ENCODE measurements at places on chromosomes 3 and 15. TPM values are rescaled to one million over a fixed set of nuclear protein-coding genes. Genes with fewer than 3 reads are reported as not detected.

LRRN1 gene
- total RNA-seq, result 0.20 TPM

RPL32 gene
- 2,113 TPM for total RNA-seq

FBN1 gene
- total RNA-seq, result 1.6 TPM

COL6A6 gene
- not detected for total RNA-seq

FRMD4B gene
- 8.2 TPM for total RNA-seq

KY gene
- total RNA-seq, result not detected

SERINC4 gene
- 0.37 TPM for total RNA-seq

PDHB gene
- total RNA-seq, result 50.6 TPM

VWA5B2 gene
- not detected for total RNA-seq

C3orf20 gene
- 0.10 TPM for total RNA-seq

POTEB2 gene
- total RNA-seq, result not detected

ALCAM gene
- total RNA-seq, result 3.8 TPM

SPATA12 gene
- total RNA-seq, result not detected

GJD2 gene
- not detected for total RNA-seq

ZWILCH gene
- total RNA-seq, result 28.3 TPM

TTLL13 gene
- total RNA-seq, result 0.87 TPM

CD80 gene
- 7.4 TPM for total RNA-seq

GOLGA8G gene
- not detected for total RNA-seq

ISLR gene
- not detected for total RNA-seq

KCNMB2 gene
- not detected for total RNA-seq

TUSC7 gene
- not detected for total RNA-seq

CIDEC gene
- not detected for total RNA-seq

LMAN1L gene
- total RNA-seq, result 0.87 TPM

ALDH1A3 gene
- not detected for total RNA-seq

HYAL1 gene
- 0.07 TPM for total RNA-seq

GOLGA8S gene
- total RNA-seq, result 0.20 TPM

FOXL2NB gene
- not detected for total RNA-seq

RTP1 gene
- total RNA-seq, result not detected

SUSD5 gene
- total RNA-seq, result not detected

TPRG1 gene
- 1.2 TPM for total RNA-seq

RASSF1 gene
- total RNA-seq, result 88.3 TPM

RGMA gene
- 0.25 TPM for total RNA-seq

TLR9 gene
- total RNA-seq, result 0.55 TPM

GP5 gene
- 1.1 TPM for total RNA-seq

SPTSSB gene
- total RNA-seq, result not detected

GPR160 gene
- total RNA-seq, result 6.2 TPM

SKIL gene
- 19.1 TPM for total RNA-seq

CTXN2 gene
- total RNA-seq, result not detected

FOXB1 gene
- total RNA-seq, result 0.54 TPM

MANF gene
- 131 TPM for total RNA-seq

ALDH1A2 gene
- not detected for total RNA-seq

SPTBN5 gene
- 1.2 TPM for total RNA-seq

GRK7 gene
- not detected for total RNA-seq

TGM5 gene
- not detected for total RNA-seq

NXPE3 gene
- total RNA-seq, result 28.5 TPM

LRRC31 gene
- total RNA-seq, result not detected

WDR93 gene
- not detected for total RNA-seq

TATDN2 gene
- total RNA-seq, result 78.4 TPM

EBLN2 gene
- total RNA-seq, result 6.3 TPM

NGRN gene
- 30.0 TPM for total RNA-seq

All from activated CD4-positive, alpha-beta T cell treated with anti-CD3 and anti-CD28 coated beads, Interleukin-2, amount 10 ng/mL, durations not matched to agents 7 days and 5 days (primary cell).